ENCODE measurements at places on chromosomes 4 and X.

DNA sequence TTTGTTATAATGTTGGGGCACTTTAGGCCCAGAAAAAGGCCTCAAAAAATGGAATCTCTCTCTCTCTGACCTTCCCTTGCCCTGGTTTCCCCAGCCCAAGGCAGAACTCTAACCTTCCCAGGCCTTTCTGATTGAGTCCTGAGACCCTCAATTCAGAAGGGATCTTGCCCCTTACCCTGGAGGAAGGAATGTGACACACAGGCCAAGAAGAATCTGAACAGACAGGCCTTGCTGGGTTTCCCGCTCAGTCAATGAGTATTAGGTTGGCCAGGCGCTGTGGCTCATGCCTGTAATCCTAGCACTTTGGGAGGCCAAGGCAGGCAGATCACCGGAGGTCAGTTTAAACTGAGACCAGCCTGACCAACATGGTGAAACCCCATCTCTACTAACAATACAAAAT lies 27.6 kb downstream of the ELOVL6 start:
- no peak for DNase-seq

- DNase-seq, result peak; percentile 15
Measured at GRCh38 chr4:79198951-79199587, 126.8 kb downstream of the NAA11 start.

- no peak for DNase-seq
Measured at GRCh38 chrX:106243376-106243775, 75.3 kb downstream of the PWWP3B start.

DNA sequence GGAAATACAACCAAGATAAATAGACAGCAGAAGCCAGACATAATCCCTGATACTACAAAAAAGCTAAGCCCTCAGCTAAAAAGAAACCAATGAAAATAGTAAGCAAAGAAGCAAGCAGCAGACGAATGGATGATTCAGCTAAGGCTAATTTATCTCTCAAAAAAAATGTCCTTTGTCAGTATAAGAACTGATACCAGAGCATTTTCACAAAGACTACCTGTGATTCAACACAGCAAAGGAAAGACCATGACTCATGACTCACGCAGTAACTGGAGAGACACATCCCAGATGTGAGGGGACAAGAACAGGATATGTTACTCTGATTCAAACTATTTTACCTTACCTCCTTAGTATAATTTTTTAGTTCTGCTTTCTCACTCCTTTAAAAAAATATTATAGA lies 22.7 kb upstream of the TMPRSS11F start:
- DNase-seq, result peak; percentile 17

GRCh38 chr4:108006361-108006760 lies 16.7 kb downstream of the HADH start:
- no peak for DNase-seq

DNA sequence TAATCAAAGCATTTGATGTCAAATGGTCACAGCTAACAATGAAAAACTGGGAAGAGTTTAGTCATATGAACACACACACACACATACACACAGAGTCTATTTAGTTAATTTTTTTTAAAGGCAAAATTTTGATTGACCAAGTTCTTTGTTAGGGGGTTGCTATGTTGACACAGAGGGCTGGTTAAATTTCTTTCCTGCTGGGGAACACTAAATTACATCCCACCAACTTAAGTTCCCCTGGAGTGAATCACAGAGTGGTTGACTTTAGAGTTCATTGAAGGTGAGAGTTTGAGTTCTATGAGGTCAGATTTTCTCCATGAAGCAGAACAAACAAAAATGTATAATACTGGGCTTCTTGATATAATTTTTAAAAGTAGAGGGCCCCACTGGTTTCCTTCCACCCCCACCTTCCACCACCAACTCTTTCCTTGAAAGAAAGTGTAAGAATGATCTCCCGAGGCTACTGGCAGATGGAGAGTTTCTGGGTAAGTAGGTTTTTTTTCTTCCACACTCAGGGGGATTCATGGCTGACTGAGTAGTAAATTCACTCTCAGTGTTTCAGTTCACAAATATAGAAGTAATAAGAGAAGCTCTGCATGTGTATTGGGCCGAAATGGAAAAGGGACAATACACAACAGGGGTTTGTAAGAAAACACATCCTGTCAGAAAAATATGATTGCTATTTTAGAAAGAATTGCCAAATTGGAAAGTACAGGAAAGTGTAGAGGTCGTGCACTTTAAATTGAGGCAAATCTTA lies 917.0 kb upstream of the LCORL start:
- DNase-seq, result no peak

- peak; percentile 76 for DNase-seq
Measured at GRCh38 chr4:121728066-121728465, 31.3 kb upstream of the ANXA5 start.

DNA sequence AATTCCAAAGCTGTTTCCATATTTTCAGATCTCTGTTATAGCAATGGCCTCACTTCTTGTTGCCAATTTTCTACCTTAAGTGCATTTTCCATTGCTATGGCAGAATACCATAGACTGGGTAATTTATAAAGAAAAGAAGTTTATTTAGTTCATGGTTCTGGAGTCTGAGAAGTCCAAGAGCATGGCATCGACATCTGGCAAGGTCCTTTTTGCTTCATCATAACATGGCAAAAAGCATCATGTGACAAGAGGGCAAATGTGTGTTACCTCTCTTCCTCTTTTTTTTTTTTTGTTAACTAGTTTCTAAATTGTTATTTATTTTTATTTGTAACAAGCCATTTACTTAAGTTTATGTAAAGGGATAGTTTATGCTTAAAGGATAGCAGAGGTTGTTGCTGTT lies 45.2 kb upstream of the SYTL5 start:
- no peak for DNase-seq

DNA sequence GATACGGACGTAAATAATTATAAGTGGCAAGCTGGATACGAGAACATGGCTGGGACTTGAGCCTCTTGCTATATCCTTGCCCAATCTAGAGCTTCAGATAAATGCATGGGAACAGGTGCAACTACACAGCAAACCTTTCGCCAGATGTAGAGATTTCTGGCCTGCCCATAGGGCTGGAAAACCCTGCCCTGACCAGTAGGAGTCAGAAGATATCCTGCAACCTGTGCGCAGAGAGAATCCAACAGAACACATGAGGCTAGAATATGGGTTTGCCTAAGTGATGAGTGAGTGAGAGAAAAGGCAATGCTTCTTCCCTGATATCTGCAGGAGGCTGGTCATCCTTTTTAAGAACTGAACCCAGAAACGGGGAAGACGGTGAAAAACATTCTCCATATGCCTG lies 805.3 kb upstream of the TENM3 start:
- DNase-seq, result no peak

- DNase-seq, result no peak
Measured at GRCh38 chrX:53251307-53251706, 26.3 kb upstream of the KDM5C start.

- no peak for DNase-seq
Measured at GRCh38 chr4:114649908-114650307, 51.3 kb downstream of the UGT8 start.

GRCh38 chrX:123884809-123885408 lies 25.1 kb downstream of the XIAP start:
- no peak for DNase-seq

- DNase-seq, result no peak
Measured at GRCh38 chr4:78601013-78601412, 49.4 kb downstream of the ANXA3 start.

DNA sequence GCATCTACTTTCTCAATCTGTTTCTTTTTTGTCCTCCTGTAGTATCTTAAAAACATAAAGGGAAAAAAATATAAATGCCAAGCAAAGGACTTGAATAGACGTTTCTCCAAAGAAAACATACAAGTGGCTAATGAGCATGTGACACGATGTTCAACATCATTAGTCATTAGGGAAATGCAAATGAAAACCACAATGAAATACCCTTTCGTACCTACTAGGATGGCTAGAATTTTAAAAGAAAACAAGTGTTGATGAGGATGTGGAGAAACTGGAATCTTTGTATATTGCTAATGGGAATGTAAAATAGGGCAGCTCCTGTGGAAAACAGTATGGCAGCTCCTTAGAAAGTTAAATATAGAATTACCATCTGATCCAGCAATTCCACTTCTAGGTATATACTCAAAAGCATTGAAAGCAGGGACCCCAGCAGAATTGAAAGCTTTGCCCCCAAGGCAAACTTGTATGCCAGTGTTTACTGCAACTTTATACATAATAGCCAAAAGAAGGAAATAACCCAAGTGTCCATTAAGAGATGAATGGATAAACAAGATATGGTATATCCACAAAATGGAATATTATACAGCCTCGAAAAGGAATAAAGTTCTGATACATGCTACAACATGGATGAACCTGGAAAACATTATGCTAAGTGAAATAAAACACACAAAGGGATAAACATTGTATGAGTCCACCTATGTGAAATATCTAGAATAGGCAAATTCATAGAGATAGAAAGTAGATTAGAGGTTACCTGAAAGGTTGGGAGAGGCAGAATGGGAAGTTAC lies 138.3 kb downstream of the SH3KBP1 start:
- no peak for DNase-seq

- DNase-seq, result no peak
Measured at GRCh38 chr4:133823177-133823576, 378.4 kb downstream of the PABPC4L start.

DNA sequence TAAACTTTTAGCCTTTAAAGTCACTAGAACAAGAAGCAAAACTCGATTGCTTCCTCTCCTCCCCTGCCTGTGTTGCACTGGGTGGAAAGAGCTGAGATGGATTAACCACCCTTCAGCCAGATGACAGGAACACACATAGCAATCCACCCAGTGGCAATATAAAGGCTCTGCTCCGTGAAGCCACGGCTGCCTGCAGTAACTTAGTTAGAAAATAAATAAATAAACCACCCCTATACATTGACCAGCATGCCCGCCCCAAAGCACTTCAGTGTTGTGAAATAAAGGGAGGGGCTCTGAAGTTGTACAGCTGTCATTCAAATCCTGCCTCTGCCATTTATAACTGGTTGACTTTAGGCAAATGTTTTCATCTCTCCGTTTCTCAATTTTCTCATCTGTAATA lies 217.1 kb upstream of the LDB2 start:
- DNase-seq, result no peak

DNA sequence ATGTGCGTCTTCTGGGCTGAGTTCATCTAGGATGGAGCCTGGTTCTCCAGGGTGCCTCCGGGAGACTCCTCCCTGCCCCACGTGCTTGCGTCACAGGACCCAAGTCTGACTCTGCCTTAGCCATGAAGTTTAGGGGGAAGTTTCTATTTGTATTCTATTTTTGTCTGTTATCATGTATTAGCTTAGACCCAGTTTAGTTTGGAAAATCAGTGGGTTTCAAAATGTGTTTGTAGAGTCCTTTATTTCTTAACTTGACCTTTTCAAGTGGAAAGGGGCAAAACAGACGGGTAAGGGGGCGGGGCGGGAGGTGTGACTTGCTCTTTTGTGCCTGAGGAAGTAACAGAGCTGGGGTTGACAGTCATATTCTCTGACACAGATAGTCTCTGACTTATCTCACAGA lies 86.0 kb downstream of the HTT start:
- DNase-seq, result no peak

DNA sequence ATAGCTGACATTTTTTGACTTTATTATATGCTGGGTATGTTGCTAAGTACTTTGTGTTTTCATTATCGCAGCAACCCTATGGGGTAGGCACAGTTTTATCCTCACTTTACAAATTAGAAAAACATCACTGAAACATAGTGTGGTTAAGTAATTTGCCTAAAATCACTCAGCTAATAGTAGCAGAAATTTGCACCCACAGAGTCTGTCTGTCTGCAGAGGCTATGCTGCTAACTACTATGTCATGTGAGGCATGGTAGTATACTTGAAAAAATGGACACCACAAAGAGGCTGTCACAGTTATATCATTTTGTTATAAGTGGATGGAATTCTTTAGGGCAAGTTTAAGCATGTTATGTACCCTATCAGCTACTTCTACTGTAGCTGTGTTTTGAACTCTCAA lies 69.0 kb downstream of the STAG2 start:
- DNase-seq, result no peak

DNA sequence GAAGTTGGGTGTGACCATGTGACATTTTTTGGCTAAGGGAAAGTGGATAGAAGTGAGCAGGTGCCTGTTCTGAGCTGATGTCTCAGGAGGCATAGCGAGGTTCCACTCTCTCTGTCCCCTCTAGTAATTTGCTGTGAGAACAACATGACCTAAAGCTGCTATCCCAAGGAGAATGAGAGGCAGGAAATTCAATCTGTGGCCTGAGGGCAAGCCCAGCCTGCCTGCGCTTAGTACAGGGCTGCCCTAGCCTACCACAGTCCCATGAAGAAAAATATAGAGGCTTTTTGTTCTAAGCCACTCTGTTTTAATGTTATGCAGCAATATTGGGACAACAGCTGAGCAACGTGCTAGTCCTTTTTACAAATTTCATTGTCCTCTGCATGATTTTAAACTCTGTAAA lies 193.1 kb downstream of the LDB2 start:
- no peak for DNase-seq

DNA sequence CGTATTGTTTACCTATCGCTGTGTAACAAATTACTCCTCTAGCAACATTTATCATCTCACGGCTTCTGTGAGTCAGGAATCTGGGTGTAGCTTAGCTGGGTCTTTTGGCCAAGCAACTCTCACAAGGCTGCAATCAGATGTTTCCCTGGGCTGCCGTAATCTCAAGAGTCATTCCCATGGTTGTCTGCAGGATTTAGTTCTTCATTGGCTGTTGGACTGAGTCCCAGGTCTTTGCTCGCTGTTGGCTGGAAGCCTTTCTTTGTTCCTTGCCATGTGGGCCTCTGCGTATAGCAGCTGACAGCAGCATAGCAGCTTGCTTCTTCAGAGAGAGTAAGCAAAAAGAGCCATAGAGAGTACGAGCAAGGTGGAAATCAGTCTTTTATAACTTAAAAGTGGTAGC lies 16.8 kb downstream of the POLR2B start:
- peak; percentile 78 for DNase-seq

DNA sequence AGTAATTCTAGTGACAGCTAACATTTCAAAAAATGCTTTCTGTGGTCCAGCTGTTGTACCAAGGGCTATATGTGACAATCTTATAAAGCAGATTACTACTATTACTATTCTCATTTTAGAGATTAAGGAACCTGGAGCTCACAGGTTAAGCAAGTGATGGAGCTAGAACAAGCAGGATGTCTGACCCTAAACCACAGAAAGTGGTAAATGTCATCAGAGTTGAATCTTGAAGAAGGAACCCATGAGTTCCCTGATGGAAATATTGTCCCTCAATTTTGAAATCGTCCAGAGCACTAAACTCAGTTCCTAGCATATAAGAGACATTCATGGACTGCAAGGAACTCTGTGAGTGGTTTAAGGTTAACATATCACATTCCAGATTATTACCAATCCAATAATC lies 214.0 kb downstream of the APBB2 start:
- DNase-seq, result no peak

DNA sequence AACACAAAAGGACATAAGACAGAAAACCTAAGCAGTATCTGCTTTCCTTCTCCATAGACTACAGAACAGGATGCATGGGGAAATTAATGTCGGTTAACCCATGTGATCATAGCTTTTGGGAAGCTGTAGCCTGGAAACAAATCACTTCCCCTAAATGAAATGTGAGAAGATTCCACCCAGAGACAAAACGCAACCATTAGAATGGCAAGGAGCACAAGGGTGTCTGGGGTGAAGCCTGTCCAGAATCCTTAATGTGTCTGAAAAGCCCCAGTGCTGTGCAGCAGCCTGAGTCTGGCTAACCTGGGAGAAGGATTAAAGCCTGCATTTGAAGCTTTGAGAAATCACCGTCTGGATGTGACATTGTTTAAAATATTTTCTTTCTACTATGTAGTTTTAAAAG lies 213.3 kb downstream of the ANKRD50 start:
- no peak for DNase-seq

Data from non-pigmented ciliary epithelial cell (primary cell).